ENCODE measurements at places on chromosomes 2 and 18. TPM values are rescaled to one million over a fixed set of nuclear protein-coding genes. Genes with fewer than 3 reads are reported as not detected.

DNA sequence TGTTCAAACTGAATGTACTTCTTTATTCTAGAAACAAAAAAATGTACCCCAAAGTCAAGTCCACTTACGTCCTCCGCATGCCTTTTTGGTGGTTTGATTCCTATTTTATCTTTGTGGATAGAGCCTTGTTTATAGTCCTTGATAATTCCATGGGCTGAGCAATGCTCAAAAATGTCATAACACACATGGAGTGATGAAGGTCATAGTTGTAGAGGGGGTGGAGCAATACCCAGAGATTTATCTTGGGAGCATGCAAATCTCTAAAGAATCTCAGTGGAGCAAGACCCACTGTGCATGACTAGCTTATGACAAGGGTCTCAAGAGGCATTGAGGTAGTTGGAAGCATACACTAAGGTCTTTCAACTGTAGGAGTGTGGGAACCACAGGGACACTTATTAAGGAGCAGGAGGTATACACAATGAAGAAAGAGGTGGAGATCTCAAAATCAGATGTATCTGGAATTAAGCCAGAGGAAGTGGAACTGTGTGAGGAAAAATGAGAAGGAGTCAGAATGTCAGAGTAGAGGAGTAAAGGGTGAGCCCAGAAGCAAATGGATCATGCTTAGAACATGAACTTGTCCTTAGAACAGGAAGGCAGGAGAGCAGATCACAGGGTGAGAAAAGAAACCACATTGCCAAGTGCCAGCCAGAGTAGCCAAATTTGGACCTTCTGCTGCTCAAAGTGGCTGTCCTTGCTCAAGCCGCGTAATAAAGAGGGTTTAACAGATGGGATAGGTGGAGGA lies 68.1 kb upstream of the STK39 start:
- DNase-seq = no peak

Gene AQP4
- total RNA-seq = not detected

Gene PARD6G
- total RNA-seq = not detected

Gene RAX
- not detected for total RNA-seq

GRCh38 chr2:75607988-75608683 lies 38.4 kb upstream of the MRPL19 start:
- DNase-seq = no peak

All from activated CD4-positive, alpha-beta T cell treated with anti-CD3 and anti-CD28 coated beads for 36 hours (primary cell).